ENCODE measurements at places on chromosomes 7 and 10.

DNA sequence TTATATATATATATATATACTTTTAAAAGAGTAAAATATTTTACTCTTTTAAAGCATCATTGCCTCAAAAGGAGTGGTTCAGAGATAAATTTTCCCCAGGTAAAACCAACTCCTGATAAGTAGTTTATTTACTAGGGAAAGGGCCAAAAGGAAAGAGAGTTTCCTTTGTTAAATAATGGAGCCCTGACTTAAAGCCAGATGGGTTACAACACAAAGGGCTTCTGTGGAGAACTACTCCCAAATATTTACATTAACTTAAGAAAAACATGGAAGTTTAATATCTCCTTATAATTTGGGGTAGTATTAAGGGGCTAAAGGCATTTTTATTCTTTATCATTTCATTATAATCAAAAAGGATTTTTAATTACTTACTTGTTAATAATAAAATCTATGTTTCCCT lies 8.5 kb upstream of the CAV1 start:
- DNase-seq, result no peak

- DNase-seq, result no peak
Observed at GRCh38 chr10:67923551-67923950, 39.1 kb downstream of the SIRT1 start.

DNA sequence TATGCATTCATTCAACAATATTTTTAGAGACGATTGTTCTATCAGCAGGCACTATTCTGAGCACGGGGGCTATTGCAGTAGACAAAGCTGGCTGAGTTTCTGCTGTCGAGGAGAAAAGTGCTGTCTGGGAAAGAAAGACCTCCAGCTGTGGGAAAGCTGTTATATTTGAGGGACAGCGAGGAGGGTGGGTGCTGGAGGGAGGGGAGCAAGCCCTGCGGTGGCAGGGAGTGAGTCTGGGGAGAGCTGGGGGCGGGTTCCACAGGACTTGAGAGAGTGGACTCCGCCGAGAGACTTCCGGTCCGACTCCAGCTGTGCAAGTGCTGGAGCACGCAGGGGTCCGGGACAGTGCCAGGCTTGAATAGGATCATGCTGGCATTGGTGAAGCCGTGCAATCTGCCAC lies 602.1 kb upstream of the FOXK1 start:
- no peak for DNase-seq

- no peak for DNase-seq
Observed at GRCh38 chr7:147485660-147486210, 1104.8 kb upstream of the C7orf33 start.

DNA sequence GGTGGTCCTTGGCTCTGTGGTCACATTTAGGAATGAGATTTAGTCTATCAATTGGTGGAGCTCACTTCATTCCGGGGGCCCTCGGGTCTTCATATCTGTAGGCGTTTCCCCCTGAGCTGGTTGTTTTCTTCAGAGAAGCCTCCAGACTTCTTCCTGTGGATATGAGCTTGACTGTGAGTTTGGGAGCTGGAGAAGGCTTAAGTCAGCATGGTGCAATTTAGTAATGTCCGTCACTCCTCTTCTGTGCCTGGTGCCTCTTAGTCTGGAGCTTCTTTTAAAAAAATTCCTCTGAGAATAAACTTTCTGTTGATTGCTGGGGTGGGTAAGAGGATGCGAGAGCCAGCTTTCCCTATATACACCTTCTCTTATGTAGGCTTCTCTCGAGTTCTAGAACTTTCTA lies 40.2 kb downstream of the HECW1 start:
- no peak for DNase-seq

DNA sequence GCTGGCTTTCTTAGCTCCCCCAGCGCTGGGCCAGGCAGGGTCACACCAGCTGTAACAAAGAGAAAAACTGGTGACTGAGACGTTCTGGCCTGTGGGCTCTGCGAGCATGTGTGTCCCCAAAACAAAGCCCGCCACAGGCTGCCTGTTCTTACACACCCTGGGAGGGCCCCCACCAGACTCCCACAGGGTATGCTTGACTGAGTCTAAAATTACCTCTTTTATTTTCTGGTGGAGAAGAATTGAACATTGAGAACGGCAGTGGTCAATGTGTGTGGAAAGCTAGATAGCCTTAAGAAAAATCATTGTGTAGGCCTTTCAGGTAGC lies 808 bp downstream of the C10orf71 start:
- no peak for DNase-seq
